ENCODE measurements at places on chromosomes 16 and 17.

DNA sequence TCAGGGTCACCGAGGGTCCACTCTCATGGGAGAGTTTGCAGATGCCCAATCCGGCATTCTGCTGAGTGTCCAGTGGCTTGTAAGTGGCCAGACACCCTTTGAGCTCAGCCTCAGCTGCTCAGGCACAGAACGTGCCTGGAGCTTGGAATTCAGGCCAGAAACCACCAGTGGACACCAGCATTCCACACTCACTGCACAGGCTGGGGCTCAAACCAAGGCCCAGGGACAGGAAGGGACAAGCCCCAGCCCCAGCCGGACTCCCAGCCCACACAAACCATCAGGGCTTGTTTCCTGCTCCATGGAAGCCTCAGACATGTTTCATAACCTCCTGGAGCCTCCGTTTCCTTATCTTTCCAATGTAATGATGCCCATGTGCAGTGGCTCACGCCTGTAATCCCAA is 5.0 kb upstream of the NPRL3 start:
- DNase-seq, result no peak

DNA sequence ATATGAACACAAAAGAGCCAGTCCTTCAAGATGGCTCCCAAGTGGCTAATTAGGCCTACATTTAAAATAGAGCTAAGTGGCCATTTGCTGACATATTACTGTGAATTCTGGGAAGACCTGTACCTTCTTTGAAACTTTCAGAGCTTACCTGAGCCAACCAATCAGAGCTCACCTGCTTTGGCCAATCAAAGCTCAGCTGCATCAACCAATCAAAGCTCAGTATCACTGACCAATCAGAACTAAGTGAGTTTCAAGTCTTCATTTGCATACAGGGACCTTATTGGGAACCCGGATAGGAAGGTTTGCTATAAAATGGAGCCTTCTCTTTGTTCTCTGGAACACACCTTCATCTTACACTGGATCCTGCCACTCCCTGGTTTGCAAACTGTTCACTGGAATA is 63.7 kb downstream of the FOXL1 start:
- DNase-seq, result no peak

- DNase-seq, result no peak
These were observed 21.0 kb upstream of the HERPUD1 start for GRCh38 chr16:56910654-56911539.

DNA sequence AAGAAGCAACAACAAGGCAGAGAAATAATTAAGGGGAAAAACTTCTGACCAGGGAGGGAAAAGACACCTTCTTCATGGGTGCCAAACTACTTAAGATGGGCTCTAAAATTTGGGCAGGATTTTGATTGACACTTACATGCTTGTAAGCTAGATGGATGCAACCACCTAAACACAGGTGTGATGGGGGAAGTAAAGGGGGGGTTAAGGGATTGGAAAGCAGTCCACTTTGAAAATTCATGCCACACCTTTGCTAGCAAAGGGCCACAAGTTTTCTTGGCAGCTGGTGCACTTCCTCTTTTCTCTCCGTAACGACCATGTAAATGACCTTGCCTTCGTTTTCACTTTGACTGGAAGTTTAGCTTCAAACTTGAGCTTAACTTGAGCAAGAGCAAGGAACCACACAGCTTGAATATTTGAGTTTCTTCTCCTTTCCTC is 14.3 kb upstream of the PRKAR1A start:
- DNase-seq, result no peak

DNA sequence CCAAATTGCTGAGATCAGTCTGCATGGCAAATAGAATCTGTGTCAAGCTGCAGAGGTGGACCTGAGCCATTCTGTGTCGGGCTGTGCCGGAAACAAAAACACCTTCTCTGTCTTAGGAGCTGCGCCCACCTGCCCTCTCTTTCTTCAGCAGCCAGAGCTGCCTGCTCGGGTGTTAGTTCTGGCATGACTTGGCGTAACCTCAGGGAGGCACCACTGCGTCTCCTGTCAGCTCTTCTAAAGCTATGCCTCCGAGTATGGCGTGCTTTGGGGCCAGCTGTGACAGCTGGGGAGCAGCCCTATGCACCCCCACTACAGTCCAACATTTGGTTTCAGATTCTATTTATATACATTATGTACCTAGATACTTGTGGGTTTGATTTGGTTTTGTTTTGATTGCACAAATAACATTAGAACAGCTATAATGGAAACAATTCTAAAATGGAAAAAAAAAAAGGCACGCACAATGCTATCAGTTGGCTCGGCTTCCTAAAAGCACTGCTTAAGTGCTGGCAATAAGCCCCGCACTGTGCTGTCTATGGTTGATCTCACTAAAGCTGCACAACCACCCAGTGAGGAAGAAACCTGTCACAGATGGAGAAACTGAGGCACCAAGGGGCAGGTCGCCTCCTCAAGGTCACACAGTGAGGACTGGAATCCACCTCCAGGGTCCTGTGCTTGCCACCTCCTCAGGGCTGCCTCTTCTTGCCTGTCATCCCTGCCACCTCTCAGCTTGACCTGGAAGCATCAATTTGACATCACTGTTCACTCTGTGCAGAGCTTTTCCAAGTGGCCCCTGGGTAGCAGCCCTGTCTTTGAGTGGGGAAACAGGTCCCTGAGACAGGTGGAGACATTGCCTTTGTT is 18.7 kb upstream of the ADGRG1 start:
- peak; percentile 42 for DNase-seq

DNA sequence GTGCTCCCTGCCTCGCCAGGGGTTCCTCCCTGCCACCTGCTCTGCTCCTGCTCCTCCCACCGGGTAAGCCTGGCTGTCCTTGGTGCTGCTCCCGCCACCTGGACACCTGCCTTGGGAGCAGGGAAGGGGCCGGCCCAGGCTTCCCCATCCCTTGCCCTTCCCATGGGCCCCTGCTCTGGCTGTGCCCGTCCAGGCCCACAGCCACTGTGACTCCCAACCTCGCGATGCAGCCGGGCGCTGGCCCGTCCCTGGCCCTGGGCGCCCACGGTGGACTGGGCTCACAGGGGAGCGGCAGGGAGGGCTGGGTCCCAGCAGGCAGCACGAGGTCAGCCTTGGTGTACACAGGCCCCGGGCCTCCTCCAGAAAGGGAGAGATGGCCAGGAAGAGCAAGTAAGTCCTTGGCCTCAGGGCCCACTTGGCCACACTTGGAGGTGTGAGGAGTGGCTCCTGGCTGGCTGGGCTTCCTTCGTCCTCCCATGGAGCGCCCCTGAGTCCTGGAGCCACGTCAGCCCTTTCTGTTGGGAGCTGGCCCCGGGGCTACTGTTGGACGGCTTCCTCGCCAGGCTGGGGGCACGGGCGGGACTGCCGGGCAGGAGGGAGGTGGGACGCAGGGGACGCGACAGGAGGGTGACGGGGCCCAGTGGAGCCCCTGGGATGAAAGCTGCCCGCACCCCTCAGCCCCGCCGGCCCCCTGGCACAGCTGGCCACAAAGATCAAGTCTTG is 15.3 kb downstream of the ENGASE start:
- DNase-seq, result no peak

GRCh38 chr17:44589316-44590071 is 32.2 kb downstream of the FZD2 start:
- no peak for DNase-seq
